NCI-H1092 (cell line): ENCODE measurements at places on chromosomes 6 and 20.

DNA sequence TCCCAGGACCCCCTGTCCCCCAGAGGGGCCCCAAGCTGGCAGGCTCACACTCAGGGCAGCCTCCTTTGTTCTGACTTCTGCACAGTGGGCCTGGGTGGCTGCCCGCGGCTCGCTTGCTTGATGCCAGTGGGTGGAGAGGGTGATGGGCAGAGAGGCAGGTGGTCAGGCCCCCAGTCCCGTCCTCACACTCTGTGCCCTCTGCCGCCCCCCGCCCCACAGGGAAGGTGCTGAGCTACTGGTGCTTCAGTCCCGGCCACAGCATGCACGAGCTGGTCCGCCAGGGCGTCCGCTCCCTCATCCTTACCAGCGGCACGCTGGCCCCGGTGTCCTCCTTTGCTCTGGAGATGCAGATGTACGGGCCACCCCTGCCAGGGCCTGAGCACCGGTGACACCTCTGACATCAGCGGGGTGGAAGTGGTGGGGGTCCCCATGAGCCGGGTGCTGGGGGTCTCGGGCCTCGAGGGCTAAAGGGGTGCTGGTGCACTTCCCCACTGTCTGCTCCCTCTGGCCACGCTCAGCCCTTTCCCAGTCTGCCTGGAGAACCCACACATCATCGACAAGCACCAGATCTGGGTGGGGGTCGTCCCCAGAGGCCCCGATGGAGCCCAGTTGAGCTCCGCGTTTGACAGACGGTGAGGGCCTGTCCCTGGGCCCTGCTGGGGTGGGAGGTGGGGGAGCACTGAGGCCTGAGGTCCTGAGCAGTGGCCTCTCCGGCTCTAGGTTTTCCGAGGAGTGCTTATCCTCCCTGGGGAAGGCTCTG lies 8.9 kb upstream of the TNFRSF6B start:
- no peak for DNase-seq

DNA sequence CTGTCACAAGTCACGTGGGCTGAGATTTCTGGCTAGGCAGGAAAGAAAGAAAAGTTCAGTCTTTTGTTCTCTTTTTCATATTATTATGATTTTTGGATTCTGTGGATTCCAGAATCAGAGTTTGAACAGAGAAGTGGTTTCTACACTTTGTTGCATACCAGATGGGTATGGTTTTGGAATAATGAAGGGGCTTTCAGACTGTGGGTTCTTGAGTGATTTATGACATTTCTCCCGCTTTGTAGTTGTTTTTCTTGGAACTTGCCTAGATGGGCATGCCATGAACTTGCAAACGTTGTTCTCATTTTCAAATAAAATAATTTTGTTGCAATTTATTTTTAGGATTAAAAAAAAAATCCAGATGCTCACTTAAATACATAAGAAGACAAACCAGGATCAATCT lies 34.4 kb downstream of the CBFA2T2 start:
- no peak for DNase-seq

- no peak for DNase-seq
These were observed 60.0 kb downstream of the PTPN1 start for GRCh38 chr20:50569864-50570836.

- DNase-seq: no peak
These were observed 143.0 kb downstream of the FNDC1 start for GRCh38 chr6:159312206-159312605.

DNA sequence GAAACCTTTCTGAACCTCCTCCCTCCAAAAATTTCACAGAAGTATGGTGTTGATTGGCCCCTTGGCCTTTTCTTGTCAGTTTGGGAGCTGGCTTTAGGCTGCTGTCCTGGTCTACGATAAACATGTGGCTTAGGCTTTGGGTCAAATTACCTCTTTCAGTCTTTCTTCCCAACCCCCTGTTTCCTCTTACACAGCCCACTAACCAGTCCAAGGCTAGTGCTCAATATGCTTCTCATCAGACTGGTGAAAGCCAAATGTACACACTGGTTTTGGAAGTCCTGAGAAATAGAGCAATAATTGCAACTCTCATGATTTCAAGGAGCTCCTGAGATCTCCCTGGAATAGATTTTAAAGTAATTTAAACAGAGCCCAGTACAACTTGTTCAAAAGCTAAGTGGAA lies 933.7 kb upstream of the GJE1 start:
- no peak for DNase-seq

DNA sequence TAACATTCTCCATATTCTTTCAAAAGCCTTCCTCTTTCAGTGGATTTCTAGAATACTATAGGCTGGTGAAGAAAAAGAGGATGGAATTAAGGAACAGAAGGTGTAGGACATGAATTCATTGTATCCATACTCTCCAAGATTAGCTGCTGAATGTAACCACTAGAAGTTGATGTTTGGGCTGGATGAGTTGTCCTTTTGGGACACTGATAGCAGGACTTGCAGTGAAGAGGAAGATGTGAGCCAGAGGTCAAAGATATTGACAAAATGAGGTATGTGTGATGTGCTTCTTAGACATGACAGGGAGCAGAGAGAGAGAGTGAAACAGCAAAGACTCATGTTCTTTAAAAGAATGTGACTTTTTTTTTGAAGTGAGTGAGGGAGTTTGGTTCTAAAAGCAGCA lies 134.3 kb upstream of the MAN1A1 start:
- no peak for DNase-seq

DNA sequence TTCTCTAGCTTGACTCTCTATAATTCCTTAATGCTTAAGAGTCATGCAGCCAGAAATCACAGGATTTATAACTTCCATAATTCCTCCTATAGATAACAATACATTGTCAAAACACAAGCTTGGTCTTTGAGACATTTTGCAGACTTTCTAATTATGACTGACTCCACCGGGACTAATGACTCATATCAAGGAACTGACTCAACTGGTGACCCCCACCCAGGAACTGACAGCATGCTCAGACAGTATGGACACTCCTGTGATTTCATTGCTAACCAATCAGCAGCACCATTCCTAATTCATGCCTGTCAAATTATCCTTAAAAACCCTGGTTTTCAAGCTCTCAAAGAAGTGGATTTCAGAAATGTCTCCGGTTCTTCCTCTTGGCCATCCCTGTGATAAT lies 670.5 kb upstream of the IMPG1 start:
- no peak for DNase-seq

GRCh38 chr6:117496383-117496990 lies 14.0 kb downstream of the DCBLD1 start:
- no peak for DNase-seq

GRCh38 chr20:52410182-52410647 lies 218.6 kb upstream of the ZFP64 start:
- DNase-seq: no peak

DNA sequence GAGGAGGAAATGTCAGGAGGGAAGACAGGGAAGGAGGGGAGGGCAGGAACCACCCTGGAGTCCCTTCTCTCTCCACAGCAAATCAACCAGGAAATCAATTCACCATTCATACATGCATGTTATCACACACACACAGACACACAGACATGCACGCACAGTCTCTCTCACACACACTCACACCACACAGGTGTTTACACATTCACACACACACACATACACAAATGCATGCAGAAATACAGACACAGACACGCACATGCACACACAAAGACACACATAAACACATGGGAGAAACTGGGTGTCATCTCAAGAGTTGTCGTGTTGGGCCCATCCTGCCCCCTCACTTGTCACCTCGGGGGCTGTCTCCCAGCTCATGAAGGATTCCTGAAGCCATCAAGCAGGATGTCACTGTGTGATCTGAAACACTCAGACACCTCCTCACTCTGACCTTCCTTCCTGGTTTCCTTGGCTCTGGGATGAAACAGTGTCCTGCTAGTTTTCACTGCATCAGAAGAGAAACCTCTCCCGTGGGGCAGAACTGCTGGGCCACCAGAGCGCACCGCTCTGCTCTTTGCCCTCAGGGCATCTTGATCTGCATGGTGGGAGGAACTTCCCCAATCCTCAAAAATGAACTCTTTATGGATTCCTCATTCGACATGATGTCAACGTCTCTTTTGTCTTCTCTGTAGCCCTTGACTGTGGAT lies 9.2 kb downstream of the RAET1G start:
- no peak for DNase-seq

DNA sequence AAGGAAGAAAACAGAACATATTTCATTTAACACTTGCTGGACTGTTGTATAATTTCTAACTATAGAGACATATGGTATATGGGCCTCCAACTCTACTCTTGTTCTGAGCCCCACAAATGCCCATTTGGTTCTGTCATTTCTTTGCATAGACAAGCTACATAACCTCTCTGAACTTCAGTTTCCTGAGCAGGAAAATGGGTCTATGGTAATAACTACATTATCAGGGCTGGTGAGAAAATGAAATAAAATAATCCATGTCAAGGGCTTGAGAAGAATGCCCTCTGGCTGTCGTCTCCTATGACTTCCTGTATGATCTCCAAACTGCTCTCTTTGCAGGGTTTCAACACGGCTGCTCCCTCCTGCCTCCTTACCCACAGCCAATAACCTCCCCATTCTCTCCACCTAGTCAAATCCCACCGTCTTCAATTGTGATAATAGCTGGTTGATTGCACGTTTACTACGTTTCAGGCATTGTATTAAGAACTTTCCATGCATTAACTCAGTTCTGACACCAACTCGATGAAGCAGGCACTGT lies 12.0 kb downstream of the ZCCHC3 start:
- DNase-seq: no peak

DNA sequence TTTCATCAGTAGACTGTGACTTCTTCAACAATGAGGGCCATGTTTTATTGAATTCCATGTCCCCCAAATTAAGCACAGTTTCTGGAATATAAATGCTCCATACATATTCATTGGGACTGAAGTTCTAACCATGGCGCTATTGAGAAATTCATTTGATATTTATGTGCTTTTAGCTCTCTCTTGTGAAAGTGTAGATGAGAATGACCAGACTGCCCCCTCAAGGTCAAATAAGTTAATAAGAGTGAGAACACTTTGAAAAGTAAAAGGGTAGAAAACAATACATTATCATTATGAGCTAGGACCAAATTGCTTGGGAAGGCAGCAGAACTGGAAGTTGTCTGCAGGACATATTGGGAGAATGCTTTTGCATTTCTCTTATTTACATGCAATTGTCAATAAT lies 597.9 kb downstream of the EPM2A start:
- no peak for DNase-seq

DNA sequence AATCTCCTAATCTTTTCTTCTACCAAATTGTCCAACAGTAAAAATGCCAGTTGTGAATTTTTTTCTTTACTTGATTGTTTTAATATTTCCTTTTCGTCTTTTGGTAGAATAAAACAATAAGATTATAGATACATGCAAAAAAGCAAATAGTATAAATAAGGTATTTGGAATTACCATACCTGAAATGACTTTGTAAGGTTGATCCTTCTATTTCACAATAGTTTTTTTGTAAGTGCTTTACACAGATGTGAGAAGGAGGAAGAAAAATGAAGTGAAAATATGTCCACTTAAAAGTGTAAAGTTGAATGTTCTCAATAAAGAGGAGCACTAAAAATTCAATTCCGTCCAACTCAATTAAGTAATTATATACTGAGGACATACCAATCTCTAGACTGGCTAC lies 457.6 kb downstream of the UTRN start:
- no peak for DNase-seq

DNA sequence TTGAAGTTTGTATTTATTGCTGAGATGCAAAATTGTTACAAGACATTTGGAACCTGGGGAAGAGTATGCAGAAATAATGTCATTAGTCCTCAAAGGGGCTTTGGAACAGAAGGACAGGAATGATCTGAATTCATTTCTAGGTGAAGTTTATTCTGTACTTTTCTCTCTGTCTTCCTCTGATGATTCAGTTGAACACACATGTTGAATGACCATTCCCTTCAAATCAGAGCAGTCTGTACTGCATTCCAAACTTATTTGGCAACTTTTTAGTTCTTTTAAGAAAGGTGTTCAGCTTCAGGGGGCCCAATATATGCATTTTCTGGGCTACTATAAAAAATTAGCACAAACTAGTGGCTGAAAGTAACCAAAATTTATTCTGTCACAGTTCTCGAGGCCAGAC lies 213.9 kb upstream of the LAMP5 start:
- no peak for DNase-seq

GRCh38 chr6:17574866-17575560 lies 25.1 kb upstream of the FAM8A1 start:
- no peak for DNase-seq

DNA sequence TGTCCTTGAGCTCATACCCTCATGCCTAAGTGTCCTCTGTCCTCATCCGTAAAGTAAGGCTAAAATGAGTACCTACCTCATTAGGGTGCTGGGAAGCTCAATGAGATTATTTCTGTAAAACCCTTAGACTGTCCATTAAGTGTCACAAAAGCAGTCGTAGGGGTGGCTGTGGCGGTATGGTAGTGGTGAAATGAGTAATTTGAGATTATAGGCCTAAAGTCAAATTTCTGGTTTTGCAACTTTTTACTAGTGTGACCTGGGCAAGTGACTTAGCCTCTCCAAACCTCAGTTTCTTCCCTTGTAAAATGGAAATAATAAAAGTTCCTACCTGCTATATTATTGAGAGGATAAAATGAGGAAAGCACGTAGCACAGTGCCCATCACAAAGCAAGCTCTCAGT lies 148.2 kb upstream of the AKAP12 start:
- no peak for DNase-seq

GRCh38 chr6:36201612-36202011 lies 5.1 kb downstream of the BRPF3 start:
- no peak for DNase-seq
